ENCODE measurements at places on chromosomes 16 and 17.

GRCh38 chr16:9798474-9798873 is 383.8 kb downstream of the GRIN2A start:
- DNase-seq, result no peak

DNA sequence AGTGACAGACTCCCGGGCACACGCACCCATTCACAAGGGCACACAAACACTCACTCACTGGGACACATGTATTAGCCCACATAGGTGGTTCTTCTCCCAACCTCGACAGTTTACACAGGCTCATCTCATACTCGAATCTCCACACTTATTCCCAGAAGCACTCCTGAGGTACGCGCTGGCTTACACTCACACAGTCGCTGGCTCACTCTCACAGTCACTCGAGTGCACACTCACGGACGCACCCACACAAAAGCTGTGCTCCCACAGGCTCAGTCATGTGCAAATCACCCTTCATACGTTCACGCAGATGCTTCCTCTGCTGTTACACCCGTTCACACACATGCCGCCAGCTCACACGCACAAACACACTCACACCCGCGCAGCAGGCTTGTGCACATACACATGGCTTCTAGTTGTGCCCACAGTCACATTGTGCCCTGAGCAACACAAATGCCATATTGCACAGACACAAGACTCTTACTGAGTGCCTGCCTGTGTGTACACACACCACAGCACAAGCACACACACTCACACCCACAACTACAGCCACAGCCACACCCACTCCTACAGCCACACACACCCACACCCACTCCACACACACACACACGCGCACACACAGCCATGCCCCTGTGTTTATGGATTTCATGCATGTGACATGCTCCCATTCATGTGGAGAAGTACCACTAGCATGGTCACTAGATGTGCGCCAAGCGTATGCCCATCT is 8.4 kb upstream of the PRR29 start:
- DNase-seq, result no peak

- DNase-seq, result no peak
These were observed 25.3 kb upstream of the CORO6 start for GRCh38 chr17:29648005-29648404.

DNA sequence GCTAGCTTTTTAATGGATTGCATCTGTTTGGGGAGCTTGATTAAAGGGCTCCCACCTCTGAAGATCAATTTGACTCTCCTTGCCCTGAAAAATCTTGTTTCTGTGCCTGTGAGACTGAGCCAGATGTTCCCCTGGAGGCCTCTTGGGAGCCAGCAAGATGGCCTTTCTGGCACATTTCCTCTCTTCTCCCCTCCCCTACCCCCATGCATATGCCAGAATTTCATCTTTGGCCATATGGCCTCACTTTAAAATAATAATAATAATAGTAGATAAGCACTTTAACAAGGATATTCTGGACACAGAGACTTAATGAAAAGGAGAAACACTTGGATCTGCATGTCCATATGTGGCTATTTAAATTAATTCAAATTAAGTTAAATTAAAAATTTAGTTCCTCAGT is 144.1 kb upstream of the CES5A start:
- no peak for DNase-seq

All from kidney capillary endothelial cell (primary cell).